ENCODE measurements at places on chromosomes 16 and 17. TPM values are rescaled to one million over a fixed set of nuclear protein-coding genes. Genes with fewer than 3 reads are reported as not detected.

GRCh38 chr16:3012828-3013420, at the start of gene CLDN9:
TSS of gene CLDN9 (plus strand) at chr16:3012923. CDS start at chr16:3013363, 440 bp downstream.
- DNase-seq: no peak

- DNase-seq: no peak
Observed at GRCh38 chr16:85306793-85307551, 194.7 kb upstream of the CIBAR2 start.

Gene TXNDC17
- total RNA-seq: 142 TPM

Gene GPRC5B
- total RNA-seq: 0.32 TPM
